RPMI7951 (cell line): ENCODE measurements at places on chromosomes 11 and 22.

- DNase-seq = no peak
These were observed 30.5 kb downstream of the LRRC10B start for GRCh38 chr11:61539006-61539405.

DNA sequence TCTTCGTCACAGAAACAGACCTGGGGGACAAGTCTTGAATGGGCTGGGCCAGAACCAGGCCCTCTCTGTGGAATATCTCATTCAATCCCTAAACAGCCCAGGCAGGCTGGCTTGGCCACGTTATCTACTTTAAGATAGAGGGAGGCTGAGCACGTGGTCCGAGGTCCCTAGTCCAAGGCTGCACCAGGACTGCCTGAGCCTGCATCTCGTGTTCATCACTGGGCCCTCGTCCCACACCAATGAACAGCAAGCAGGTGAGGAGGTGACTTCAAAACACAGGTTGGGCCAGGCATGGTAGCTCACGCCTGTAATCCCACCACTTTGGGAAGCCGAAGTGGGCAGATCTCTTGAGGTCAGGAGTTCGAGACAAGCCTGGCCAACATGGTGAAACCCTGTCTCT lies 20.3 kb upstream of the FGF3 start:
- DNase-seq = no peak

DNA sequence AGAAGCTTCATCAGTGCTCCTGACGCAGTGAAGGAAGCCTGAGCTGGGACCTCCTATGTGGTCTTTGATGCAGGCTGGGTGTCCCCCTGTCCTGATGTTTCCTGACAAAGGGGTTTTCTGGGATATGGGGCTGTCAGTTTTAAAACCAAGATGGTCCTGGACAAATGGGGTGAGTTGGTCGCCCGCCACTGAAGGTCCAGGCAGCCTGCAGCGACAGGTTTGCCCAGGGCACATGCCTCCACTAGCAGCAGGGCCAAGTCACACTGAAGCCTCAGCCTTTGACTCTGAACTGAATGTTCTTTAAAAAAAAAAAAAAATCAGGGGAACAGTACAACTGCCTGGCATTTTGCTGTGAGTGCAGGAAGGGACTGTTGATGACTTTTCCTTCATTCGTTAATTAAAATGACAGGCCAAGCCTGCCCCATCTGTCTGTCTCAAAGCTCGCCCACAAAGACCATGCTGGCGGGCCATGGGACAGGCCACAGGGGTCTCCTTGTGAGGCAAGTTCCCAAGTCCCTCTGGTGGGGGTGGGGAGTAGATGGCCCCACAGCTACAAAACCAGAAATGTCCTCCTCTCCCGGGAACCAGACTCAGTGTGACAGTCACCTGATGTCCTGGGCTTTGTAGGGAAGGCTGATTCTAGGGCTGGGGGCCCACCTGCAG lies 274.8 kb downstream of the CTTN start:
- no peak for DNase-seq

GRCh38 chr11:8867035-8867434 lies 44.0 kb upstream of the AKIP1 start:
- no peak for DNase-seq

GRCh38 chr11:79437981-79438630 lies 2.7 kb downstream of the TENM4 start:
- DNase-seq = peak; percentile 72

GRCh38 chr22:17920145-17920605 lies 104.2 kb downstream of the MICAL3 start:
- DNase-seq = no peak

DNA sequence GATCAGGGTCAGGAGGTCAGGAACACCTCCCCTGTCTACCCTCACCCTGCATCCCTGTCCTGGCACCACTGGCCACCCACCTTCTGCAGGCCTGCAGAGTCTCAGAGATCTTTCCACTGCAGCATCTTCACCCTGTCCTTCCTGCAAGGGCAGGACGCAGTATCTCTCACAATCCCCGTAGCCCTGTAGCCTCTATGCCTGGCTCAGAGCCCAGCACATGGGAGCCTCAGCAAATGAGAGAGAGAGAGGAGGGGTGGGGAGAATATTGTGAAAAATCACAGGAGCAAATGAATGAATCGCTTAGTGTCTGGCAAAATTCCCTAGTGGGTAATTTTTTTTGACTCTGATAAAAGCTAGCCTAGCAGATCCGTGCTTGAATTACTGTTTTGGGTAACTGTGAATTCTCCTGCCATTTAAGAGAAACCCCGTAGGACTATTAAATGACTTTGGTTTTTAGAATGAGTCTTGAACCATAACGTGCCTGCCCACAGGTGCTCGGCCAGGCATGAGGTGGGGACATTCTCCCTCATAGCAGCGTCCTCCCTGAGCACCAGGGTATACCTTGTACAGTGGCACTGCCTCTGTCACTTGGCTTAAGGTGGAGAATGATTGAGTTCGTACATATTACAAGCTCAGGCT lies 91.5 kb downstream of the MORC2 start:
- DNase-seq = no peak

DNA sequence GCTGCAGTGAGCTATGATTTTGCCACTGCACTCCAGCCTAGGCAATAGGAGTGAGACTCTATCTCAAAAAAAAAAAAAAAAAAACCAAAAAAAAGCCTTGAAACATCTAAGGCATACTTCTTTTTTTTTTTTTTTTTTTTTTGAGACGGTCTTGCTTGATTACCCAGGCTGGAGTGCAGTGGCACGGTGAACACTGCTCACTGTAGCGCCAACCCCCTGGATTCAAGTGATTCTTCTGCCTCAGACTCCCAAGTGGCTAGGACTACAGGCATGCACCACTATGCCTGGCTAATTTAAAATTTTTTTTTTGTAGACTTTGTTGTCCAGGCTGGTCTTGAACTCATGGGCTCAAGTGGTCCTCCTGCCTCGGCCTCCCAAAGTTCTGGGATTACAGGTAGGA lies 19.5 kb downstream of the ARFGAP3 start:
- DNase-seq = no peak

- DNase-seq = peak; percentile 47
These were observed 148.2 kb upstream of the SNX19 start for GRCh38 chr11:131064373-131064991.

DNA sequence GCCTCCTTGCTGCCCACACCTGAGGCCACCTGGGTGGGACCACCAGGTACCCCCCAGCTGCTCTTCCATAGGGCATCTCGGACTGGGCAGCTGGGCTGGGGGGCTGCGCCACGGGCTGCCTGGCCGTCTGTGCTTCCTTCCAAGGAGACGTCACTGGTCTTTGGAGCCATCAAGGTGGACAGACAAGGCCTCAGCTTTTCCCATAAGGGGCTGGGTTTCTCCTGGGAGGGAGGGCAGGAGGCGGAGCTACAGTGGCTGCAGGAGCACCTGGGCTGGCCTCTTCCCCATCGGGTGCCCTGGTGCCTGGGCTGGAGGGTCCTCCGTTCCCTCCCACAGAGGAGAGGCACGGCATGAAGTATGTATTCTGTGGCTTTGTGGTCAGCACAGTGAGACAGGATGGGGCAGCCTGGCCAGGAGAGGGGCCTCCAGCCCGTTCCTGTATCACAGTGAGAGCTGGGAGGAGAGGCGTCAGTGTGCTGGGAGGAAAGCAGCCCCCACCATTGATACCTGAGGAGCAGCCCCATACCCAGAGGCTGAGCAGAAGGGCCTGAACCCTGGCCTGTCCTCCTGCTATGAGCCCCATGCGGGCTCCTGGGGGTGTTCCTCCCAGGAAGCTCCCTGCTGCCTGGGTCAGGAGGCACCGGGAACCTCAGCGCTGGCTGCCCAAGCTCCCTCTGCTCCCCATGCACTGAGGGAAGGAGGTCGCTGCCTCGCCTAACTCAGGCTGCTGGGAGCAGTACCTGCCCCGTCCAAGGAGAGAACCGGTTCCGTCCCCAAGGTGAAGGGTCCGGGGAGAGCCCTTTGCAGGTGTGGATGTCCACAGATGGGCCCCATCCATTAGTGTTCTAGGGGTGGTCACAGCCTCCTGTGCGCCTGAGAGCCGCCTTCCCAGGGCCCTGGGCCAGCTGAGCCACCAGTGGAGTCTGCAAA lies 1075.0 kb downstream of the BRD1 start:
- no peak for DNase-seq

DNA sequence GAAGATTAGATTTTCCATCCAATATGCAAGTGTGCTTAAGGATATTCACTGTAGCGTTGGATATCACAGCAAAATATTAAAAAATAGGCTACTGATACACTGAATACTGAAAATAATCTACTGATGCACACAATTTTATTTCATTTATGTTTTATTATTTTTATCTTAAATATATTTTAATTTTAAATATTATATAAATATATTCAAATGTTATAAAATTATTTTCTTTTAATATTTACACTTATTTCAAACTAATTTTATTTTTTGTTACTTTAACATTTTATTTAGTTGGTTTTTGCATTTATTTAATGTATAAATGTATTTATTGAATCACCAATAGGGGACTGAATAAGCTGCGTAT lies 12.3 kb downstream of the MMP3 start:
- DNase-seq = no peak

- no peak for DNase-seq
These were observed 5.3 kb downstream of the SERPIND1 start for GRCh38 chr22:20779014-20779817.

- DNase-seq = no peak
These were observed 991.7 kb downstream of the LRRC4C start for GRCh38 chr11:40467771-40468170.

GRCh38 chr22:22720724-22721261 lies 76.4 kb downstream of the GGTLC2 start:
- DNase-seq = no peak

DNA sequence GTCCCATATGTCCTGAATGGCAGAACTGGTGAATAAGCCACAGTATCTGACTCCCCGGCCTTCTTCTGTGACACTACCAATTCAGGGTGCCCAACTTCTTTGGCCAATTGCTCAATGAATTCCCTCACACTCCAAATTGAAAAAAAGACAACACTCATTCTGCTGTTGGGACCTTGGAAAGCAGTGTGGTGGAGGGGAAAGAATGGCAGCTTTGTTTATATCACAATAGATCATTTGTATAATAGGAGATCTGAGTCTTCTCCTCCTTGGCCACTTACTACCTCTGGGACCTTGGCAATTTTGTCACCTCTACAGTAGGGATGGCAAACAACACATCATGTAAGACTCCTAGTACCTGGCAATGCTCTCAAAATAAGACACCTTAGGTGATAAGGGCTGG lies 64.6 kb downstream of the OPCML start:
- no peak for DNase-seq

DNA sequence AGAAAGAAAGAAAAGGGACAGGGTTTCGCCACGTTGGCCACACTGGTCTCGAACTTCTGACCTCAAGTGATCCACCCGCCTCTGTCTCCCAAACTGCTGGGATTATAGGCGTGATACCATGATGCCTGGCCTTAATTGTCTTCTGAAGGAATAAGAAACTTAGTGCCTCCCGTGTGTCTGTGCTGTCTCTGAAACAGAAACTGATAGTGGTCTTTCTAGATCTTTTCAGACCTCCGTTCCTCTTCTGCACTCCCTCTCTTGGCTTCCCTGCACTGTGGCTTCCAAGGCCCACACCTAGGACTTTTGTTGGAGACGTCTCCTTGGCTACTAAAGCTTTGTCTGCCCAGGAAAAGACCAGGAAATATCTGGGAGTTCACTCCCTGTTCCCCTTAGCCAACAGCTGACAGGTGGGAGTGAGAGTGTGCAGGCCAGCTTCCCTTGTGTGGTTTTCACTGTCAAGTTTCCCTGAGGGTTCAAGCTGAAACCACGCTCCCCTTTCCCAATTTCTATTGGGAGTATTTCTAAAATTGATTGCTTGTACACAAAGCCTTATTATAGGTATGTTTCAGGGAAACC lies 10.1 kb upstream of the HTR3B start:
- no peak for DNase-seq

DNA sequence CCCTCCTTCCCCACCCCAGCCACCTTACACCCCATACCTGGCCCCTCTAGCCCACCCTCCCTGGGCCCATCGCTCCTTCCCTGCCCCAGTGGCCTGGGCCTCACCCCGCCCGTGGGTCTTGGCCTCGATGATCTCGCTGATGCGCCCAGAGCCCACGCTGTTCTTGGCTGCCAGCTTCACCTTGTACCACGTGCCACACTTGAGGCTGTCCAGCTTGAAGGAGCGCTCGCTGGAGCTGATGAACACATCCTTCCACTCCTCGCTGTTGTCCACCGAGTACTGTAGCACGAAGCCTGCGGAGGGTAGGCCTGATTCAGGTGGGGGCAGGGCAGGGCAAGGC lies 110.1 kb downstream of the CEP164 start:
- DNase-seq = no peak

GRCh38 chr11:10898003-10898762 lies 40.3 kb upstream of the ZBED5 start:
- DNase-seq = no peak

- no peak for DNase-seq
These were observed 16.8 kb downstream of the EED start for GRCh38 chr11:86261328-86261727.

GRCh38 chr11:13734530-13734929 lies 66.1 kb downstream of the FAR1 start:
- no peak for DNase-seq

DNA sequence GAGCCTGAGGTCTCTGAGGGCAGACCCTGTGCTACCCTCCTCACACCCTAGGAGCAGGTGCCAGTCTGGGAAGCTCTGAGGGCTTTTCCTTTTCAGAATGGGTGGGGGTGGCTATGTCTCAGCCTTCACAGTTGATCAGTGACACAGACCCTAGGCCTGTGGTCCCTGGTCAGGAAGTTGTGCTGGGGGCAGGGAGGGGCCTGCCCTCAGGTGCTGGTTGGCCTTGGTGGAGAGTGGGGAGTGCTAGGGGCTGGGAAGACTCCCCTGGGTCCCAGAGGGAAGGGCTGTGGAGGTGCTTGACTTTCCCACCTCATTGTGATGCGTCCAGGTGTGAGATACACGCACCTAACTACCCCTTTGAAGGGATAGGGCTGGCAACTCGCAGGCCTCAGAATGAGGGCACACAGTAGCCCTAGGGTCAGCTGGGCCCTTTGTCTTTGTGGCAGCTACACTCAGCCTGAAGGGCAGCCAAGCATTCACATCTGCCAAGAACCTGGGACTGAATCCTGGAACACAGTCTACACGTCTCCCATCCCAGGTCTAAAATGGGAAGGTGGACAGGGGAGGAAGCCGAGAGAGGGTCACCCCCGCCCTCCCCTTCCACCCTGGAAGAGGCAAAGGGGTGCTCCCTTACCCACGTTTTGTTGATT lies 31.2 kb upstream of the ATXN10 start:
- no peak for DNase-seq
